ENCODE measurements at places on chromosomes 7 and 10. TPM values are rescaled to one million over a fixed set of nuclear protein-coding genes. Genes with fewer than 3 reads are reported as not detected.

HIBADH gene
- 21.5 TPM for total RNA-seq

CYP3A4 gene
- total RNA-seq: not detected

PNLIPRP2 gene
- total RNA-seq: not detected

GOLGA7B gene
- 3.3 TPM for total RNA-seq

WDFY4 gene
- total RNA-seq: 0.61 TPM

NAT16 gene
- not detected for total RNA-seq

AGR2 gene
- 3.0 TPM for total RNA-seq

ELFN1 gene
- 0.40 TPM for total RNA-seq

PTF1A gene
- not detected for total RNA-seq

RELN gene
- 6.5 TPM for total RNA-seq

PRKAR2B gene
- 23.1 TPM for total RNA-seq

NODAL gene
- not detected for total RNA-seq

CCDC172 gene
- total RNA-seq: not detected

CCL26 gene
- not detected for total RNA-seq

DENND10 gene
- total RNA-seq: 20.8 TPM

VWDE gene
- total RNA-seq: 0.87 TPM

SPDYE16 gene
- not detected for total RNA-seq

AKR1C3 gene
- 45.6 TPM for total RNA-seq

AKR1C1 gene
- 223 TPM for total RNA-seq

ZNF33B gene
- 6.5 TPM for total RNA-seq

SAMD8 gene
- 18.5 TPM for total RNA-seq

HNRNPA2B1 gene
- 188 TPM for total RNA-seq
